PC-3 (cell line): ENCODE measurements at places on chromosomes 3 and 15. TPM values are rescaled to one million over a fixed set of nuclear protein-coding genes. Genes with fewer than 3 reads are reported as not detected.
A peak's percentile ranks its signal among the peaks of the same experiment; 100 is the strongest.

- DNase-seq = peak; percentile 81
These were observed 12.1 kb upstream of the CX3CR1 start for GRCh38 chr3:39291903-39292329.

DNA sequence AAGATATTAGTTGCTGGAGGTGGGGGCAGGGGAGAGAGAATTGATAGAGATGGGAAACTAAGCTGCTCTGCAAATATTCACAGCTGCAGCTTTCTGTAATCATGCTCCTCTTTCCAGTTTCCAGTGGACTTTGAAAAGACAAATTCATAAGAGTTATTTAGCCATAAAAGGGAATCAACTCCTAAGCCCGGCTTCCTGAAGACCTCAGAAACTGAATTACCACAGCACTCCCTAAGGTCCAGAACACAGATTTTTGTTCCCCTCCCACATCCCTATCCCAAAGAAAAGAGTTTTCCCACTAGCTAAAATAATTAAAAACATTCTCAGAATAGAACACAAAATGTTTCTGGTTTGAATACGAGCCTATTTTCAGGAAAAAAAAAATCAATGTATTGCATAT lies 871.8 kb upstream of the NR2F2 start:
- DNase-seq = no peak

NUTM1 gene
- 0.04 TPM in 1 of 2 replicates, not detected in the other for total RNA-seq

GRCh38 chr15:91925794-91926193 lies 72.3 kb downstream of the SLCO3A1 start:
- no peak for DNase-seq

- DNase-seq = no peak
These were observed 11.6 kb downstream of the PLA1A start for GRCh38 chr3:119609301-119609700.

- no peak for DNase-seq
These were observed 196.1 kb upstream of the TLE3 start for GRCh38 chr15:70293591-70294470.

GRCh38 chr3:55434789-55435188 lies 52.3 kb downstream of the WNT5A start:
- DNase-seq = peak; percentile 73

DNA sequence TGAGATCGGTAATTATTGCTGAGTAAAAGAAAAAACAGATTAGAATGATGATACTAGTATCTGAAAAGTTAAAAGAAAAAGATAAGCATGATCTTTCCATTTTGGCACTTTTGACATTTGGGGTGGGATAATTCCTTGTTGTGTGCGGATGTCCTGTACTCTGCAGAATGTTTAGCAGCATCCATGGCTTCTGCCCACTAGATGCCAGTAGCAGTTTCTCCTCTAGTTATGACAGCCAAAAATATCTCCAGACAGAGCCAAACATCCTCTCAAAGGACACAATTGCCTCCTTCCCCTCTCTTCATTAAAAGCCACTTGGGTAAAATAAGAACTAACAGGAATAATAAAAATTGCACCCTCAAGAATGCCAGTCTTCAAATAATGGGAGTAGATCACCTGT lies 468.8 kb upstream of the GRM7 start:
- no peak for DNase-seq

- no peak for DNase-seq
These were observed 21.1 kb upstream of the SLC41A3 start for GRCh38 chr3:126104742-126105605.

GRCh38 chr3:157263027-157263426 lies 103.1 kb upstream of the CCNL1 start:
- peak; percentile 72 for DNase-seq

GRCh38 chr3:122671553-122671952 lies 9.1 kb upstream of the PARP14 start:
- DNase-seq = no peak

DNA sequence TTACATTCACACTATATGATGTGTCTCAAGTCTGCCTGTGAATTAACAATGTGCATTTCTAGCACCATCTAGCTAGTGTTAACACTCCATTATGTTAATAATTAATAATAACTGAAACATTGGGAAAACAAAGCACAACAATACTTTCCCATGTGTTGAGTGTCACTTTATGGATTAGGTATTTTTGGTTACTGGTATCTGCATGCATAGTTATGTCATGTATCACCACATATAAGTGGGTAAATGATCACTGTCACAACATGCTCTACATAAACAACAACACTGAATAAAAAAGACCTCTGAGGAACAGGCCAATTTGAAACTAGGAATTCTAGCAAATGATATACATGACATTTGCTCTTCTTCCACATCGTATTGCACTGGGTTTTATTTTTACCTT lies 74.7 kb downstream of the MLH1 start:
- DNase-seq = no peak

PARP15 gene
- not detected in 2 replicates for total RNA-seq

SAMMSON gene
- not detected in 2 replicates for total RNA-seq

DNA sequence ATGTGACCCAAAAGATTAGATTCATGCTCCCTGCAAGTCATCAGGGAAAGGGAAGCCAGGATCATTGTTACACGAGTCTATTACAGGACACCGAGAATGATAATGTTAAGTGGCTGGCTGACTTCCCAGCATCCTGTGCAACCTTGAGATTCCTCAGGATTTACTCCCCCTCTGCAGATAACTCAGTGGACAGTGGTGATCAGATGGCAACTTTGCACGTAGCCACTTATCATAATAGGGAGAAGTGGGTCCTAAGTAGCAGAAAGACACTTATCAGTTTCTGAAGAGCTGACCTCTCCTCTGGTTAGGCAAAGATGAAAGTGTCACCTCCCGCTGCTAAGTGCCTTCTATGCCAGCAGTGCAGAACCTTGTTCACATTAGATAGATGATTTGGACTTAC lies 6.7 kb upstream of the TMPRSS7 start:
- no peak for DNase-seq

GRCh38 chr3:42177068-42177800 lies 86.1 kb downstream of the TRAK1 start:
- no peak for DNase-seq

DNA sequence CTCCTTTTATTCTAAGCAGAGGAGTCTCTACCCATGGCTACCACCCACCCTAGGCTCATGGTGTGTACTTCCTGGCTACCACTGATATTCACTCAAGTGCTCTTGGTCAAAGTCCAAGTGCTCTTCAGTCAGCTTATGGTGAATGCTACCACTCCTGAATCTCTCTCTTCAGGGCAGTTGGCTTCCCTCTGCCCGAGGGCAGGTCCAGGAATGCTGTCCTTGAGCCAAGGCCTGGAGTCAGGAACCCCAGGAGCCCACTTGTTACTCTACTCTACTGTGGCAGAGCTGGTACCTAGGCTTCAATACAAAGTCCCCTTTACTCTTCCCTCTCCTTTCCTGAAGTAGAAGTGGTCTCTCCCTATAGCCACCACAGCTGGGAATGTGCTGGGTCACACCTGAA lies 226.0 kb downstream of the DIPK2A start:
- no peak for DNase-seq

DNA sequence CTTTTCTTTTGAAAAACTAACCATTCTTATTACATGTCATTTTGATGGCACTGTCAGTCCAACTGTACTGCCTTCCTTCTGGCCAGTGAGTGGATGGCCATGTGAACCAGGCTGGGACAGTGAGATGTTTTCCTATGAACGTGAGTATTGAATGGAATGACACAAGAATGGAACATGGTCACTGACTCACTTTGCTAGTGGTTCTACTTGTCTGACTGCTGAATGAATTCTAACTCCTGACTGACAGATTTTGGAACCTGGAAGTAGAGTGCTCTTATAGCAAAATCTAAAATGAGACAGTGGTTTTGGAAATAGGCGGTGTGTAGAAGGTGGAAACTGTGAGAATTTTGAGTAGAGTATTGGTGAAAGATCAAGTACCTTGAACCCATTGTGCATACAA lies 606.9 kb upstream of the KCNMB2 start:
- DNase-seq = peak; percentile 84

- peak; percentile 82 for DNase-seq
These were observed 95.4 kb downstream of the PLOD2 start for GRCh38 chr3:146065573-146066006.

DNA sequence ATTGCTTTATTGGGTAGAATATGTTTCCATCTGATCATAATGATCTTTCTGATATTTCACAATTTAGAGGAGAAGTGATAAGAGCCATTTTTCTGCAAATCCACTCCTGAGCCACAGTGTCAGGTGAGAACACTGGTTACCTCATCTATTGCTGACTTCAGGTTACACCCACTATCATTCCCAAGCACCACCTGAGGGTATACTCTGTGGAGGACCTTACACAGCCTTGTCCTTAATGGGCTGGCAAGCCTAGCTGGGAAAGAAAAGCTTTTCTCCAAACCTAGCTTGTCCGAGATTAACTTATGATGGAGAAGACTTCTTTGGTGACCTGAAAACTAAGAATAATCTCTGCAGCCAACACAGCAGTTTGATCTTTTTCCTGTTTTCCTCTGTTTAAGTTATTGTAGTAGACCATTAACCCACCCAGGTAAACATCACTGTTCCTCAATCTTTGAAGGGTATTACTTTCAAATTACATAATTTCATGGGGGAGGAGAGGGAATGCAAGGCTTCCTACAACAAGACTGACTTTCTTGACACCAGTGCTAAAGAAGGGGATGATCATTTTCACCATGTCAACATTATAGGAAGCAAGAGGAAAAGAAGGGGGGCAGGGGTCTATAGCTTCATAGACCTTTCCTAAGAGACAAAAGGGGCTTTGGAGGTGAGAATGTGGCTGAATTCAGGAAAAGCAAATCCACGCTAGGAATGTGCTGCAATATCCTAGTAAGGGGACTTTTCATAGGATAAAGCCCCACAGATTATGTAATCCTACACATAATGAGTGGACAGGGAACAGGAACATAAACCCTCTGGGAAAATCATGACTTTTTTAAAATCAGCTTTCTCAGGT lies 1.7 kb downstream of the NCEH1 start:
- peak; percentile 30 for DNase-seq

DNA sequence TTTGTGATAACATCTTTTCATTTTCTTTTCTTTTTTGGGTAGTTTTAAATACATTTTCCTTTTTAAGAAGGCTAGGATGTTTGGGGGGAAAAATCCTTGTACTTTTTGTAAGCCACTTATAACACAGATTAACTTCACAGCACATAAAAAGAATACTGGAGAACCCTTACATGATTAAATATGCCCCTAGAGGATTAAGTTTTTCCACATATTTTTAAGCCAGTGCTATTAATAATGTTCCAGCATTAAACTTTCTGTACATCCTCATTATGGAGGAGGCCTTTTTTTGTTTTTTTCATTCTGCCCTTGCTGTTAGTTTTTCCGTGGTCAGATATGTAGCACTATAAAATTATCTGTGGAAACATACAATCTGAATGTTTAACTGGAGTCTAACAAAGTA lies 147.9 kb downstream of the ATG7 start:
- DNase-seq = no peak

DNA sequence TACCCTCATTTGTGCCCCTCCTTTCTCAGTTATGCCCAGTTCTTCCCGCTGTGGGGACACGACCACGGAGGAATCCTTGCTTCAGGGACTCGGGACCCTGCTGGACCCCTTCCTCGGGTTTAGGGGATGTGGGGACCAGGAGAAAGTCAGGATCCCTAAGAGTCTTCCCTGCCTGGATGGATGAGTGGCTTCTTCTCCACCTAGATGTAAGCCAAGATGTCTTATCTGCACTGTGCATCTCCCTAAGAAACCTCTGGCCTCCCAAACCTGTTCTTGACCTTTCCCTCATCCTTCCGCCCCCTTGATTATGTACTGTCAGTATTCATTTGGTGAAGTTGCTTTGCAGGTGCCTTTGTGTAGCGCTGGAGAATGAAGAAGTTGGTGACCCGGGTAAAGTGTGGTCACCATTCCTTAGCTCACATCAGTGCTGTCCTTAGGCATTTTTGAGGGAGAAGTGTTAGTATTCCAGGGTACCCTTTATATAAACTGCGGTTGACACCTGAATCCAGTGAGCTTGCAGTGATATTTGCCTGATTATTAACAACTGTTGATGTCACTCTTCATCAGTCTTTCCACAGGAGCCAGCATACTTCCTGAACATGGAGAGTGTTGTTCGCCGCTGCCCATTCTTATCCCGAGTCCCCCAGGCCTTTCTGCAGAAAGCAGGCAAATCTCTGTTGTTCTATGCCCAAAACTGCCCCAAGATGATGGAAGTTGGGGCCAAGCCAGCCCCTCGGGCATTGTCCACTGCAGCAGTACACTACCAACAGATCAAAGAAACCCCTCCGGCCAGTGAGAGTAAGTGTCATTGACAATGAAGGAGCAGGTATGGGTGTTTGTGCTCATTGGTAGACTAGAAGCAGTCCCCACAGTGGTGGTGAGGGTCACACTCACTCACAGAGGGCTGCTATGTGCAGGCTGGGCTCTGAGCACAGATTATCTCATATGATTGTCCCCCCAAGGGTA lies 966 bp downstream of the ALAS1 start:
- DNase-seq = no peak

DNA sequence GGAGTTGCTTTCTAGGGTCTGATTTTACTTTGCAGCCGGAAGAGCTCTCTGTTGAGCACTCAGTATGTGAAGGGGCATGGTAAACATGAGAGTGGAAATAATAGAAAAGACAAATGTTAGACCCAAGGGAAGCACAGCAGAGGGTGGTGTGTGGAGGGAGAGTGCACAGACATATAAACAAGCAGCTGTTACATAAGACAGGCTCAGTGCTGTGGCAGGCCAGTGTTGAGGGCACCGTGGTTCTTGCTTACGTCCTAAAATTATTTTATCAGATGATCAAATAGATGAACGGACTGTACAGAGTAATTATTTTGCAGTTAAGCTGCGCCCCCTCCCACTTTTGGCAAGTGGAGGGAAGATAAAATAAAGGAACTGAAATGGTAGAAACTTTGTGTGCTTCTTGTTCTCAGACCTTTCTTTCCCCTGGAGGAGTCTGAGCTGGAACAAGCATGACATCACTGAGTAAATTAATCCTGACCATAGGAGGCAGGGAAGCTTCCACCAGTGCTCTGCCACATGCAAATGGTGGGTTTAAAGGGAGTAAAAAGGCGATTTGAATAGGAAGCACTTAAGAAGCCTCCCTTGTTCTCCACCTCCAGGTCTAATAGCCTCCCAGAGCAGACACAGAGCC lies 205.6 kb downstream of the IL20RB start:
- DNase-seq = no peak

- no peak for DNase-seq
These were observed 142.9 kb upstream of the IL12A start for GRCh38 chr3:159845737-159846136.

GRCh38 chr3:51802106-51802703 lies 23.2 kb upstream of the IQCF6 start:
- no peak for DNase-seq

DNA sequence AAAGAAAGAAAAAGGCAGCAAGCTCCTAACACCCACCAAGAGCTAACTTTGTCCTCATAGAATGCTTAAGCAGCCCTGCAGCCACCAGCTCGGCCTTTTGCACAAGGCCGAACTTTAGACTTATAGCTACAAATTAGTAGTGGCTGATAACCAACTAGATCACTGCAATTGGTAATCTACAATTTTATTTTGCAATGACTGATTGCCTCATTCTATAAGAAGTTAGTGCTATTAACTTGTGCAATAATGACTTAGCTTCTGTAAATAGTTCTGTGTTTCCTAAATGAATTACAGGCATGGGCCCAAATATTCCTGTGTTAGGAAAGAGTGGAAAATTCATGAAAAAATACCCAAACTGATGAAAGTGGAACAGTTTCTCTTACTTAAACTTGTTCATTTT lies 284.8 kb upstream of the CFAP20DC start:
- DNase-seq = no peak

GRCh38 chr3:13874891-13875290 lies 5.0 kb downstream of the WNT7A start:
- DNase-seq = no peak

- DNase-seq = peak; percentile 94
These were observed 70.0 kb downstream of the MEF2A start for GRCh38 chr15:99635794-99636193.
